ENCODE measurements at places on chromosomes 5 and 9. TPM values are rescaled to one million over a fixed set of nuclear protein-coding genes. Genes with fewer than 3 reads are reported as not detected.

Gene PRRT1B
- total RNA-seq: not detected

Gene MYMK
- not detected for total RNA-seq

- no peak for DNase-seq
Observed at GRCh38 chr5:135027697-135028615, 6.1 kb downstream of the PITX1 start.

- no peak for DNase-seq
Observed at GRCh38 chr5:170832241-170832640, 29.6 kb upstream of the RANBP17 start.

DNA sequence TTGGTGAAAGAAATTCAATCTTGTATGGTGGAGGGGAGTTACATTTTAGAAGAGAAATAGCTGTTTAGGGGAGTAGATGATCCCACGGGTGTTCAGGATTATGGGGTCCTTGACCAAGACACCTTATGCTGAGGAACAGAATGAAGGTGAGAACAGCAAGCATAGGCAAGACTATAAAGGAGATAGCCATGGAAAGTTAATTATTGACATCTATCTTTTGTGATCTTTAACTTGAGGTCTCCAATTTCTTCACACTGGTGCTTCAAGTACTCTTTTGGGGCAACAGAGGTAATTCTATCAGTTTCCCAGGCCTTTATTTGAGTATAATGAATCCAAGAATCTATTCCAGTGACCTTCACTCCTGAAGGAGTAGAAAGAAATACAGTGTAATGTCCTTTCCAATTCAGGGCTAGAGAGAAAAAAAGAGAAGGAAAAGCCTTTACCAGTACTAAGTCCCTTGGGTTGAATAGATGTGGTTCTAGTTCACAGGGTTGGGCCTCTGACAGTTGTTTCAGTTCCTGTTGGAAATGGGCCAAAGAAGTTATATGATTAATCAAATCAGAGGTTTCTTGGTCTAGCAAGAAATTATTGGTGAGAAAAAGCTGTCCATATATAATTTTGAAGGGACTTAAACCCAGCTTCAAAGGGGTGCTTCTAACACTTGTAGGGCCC is 2104.1 kb upstream of the ACO1 start:
- DNase-seq: no peak

- no peak for DNase-seq
Observed at GRCh38 chr9:127035423-127035822, 87.0 kb downstream of the ANGPTL2 start.

- no peak for DNase-seq
Observed at GRCh38 chr5:173574983-173575382, 41.5 kb downstream of the BOD1 start.

- DNase-seq: no peak
Observed at GRCh38 chr5:107085572-107085971, 585.2 kb downstream of the EFNA5 start.

DNA sequence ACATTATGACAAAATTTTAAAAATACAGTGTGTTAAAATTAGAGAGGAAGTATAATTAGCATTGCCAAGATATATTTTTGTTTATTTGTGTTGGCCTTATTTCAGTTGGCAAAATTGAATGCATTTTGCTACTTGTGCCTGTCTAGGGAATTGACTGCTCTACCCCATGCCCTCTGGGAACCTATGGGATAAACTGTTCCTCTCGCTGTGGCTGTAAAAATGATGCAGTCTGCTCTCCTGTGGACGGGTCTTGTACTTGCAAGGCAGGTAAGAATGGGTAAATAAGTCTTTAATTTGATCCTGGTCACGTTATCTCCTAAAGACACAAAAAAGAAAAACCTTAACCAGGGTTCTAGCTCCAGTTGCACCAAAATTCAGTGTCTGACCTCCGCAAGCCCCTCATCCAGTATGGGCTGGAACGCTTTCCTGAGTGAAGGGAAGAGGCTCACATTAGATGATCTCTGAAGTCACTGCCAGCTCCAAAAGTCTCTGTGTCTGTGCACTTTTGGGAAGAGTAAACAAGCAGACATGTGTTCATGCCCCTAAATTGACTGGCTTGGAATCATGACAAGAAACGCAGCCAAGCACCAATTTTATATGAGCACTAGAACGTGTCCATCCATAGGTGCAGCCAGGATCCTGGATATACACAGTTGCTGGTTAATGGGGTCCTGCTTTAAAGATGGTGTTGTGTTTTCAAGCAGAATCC is 98.3 kb upstream of the PRRC1 start:
- DNase-seq: no peak

DNA sequence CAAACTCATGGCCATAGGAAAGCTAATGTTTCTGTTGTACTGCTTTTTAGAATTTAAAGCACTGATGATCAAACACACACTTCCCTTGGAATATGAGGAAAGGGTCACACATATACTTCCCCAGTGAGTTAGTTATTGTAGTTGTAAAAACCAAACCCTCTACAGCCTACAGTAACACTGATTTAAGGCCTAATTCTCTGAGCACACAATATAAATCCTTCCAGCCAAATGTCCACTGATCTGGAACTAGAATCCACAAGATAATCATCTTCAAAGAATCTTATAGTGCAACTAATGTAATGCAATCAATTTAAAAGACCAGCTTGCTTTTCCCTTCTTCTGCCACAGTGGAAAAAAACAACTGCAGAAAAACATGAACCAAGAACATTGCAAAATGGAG is 219.3 kb downstream of the CAAP1 start:
- no peak for DNase-seq

DNA sequence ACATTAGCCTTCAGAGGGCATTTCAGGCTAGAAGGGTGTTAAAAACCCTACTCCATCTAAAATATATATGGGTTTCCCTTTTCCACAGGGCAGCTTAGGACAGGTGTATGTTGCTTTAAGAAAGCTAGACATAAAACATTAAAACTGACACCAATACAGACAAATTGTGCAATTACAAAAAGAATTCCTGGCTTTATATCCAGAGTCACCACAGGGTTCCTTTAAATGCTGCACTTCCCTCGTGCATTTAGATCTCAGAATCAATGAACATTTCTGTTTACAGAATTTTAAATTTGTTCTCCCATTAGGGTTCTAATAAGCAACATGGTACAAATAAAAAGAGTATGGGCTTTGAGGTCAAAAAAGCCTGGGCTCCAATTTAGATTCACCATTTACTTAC is 170.2 kb downstream of the MAPKAP1 start:
- DNase-seq: no peak

DNA sequence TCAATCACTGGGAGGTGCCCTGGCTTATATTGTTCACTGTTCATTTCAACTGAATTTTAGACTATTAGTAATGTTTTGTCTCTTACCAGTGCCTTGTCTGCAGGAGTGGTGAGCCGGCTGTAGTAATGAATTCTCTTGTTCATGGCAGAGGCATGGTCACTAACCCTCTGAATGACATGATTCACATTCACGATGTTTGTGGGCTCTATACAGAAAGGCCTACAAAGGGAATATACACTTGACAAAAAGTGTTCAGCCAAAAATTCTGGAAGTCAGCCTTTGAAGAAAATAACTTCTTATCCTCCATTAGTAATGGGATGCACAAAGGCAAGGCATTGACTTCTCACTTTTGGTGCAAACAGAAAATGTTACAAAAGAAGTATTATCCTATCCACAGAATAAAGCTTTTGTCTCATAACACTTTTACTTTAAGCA is 39.6 kb downstream of the SLC38A9 start:
- no peak for DNase-seq
